Stimulated activated CD4-positive, alpha-beta T cell treated with anti-CD3 and anti-CD28 coated beads, Interleukin-15, amount 100 ng/mL, for 1 hour (primary cell): ENCODE measurements at places on chromosomes 6 and 20.

DNA sequence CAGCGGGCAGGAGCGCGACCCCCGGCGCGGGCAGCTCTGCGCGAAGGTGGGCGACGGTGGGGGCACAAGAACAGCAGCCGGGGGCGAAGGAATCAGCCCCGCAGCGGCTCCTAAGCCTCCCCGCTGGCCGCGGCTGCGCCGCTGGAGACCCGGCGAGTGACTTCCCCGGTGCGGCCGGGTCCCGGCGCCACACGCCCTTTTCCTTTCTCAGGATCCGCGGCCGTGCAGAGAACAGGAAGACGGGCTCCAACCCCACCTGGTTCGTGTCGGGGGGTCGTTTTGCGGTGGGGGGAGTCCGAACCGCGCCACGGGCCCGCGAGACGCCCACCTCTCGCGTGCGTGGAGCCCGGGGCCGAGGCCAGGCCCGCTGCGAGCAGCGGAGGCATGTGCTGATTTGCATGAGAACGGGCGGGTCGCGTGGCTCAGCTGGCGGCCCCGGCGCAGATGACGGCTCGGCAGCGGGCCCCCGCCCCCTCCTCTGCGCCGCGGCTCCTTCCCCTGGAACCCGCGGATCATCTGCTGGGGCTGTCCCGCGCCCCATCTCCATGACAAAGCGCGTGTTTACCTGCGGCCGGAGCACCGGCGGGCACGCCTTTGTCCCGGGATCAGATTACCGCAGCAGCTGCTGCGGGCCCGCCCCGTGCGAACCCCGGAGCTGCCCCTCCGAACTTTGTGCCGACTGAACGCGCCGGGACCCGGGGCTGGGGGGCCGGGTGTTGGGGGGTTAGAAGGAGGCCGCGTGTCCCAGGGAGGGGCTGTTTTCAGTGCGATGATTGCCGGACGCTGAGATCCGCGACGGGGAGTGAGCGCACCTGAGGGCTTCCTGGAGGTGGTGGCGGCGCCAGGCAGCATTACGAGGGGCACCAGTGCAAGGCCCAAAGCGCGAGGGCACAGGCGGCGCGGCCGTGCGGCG is 4.9 kb upstream of the DLL1 start:
- DNase-seq: no peak

GRCh38 chr6:120608826-120609225 is 725.5 kb downstream of the TBC1D32 start:
- DNase-seq: no peak

- DNase-seq: no peak
Measured at GRCh38 chr6:98825600-98826230, 8.7 kb upstream of the POU3F2 start.

GRCh38 chr6:28897369-28897745 is 26.4 kb downstream of the TRIM27 start:
- no peak for DNase-seq

DNA sequence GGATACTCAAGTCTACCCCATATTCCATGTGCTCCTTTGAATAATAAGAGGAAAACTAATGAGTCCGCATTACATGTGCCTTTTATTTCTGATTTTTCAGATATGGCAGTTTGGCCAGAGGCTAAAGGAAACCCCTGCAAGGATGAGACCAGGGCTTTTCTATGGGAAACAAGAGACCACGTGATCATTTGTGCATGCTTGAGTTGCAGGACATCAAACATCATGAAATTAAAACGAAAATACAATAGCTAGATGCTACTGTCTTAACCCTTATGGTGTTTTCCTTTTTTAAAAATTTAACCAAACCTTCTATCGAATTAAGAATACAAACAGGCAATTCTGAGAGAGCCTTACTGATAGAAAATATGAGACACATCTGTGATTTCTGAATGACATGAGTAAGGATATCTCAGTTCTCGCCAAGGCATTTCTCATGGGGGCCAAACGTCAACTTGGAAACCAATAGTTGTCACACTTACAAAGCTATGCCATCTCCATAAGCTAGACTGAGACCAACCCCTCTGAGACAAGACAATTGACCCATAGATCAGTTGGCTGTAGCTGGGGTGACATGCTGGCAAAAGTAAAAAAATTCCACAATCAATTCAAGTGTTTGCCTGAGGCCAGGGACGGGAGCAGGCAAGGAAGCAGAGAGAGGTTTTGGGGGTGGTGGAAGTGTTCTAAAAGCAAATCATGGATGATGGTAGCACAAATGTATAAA is 52.8 kb downstream of the RIPOR2 start:
- no peak for DNase-seq

GRCh38 chr6:56890683-56891429 is 64.1 kb upstream of the BEND6 start:
- no peak for DNase-seq

GRCh38 chr20:45545754-45546453 is 1.3 kb downstream of the EPPIN start:
- DNase-seq: no peak

DNA sequence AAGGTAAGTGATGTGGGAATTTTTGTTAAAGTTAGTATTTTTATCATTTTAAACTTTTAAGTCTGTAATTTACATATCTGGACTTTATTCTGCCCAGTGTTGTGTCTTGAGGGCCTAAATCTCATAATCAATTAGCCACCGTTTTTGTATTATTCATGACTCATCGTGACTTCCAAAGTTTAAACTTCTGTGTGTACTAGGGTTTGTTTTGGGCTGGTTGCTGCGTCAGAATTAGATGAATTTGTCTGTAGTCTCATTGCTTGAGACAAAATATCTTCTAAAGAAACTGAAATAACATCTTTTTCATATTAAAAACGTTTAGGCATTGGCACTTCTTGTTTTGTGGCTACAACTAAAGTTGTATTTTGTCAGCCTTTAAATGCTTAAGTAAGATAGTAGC is 41.3 kb downstream of the CDYL start:
- no peak for DNase-seq

GRCh38 chr20:10720565-10720964 is 46.8 kb upstream of the JAG1 start:
- DNase-seq: no peak

GRCh38 chr6:1958257-1958656 is 287.1 kb downstream of the GMDS start:
- no peak for DNase-seq

DNA sequence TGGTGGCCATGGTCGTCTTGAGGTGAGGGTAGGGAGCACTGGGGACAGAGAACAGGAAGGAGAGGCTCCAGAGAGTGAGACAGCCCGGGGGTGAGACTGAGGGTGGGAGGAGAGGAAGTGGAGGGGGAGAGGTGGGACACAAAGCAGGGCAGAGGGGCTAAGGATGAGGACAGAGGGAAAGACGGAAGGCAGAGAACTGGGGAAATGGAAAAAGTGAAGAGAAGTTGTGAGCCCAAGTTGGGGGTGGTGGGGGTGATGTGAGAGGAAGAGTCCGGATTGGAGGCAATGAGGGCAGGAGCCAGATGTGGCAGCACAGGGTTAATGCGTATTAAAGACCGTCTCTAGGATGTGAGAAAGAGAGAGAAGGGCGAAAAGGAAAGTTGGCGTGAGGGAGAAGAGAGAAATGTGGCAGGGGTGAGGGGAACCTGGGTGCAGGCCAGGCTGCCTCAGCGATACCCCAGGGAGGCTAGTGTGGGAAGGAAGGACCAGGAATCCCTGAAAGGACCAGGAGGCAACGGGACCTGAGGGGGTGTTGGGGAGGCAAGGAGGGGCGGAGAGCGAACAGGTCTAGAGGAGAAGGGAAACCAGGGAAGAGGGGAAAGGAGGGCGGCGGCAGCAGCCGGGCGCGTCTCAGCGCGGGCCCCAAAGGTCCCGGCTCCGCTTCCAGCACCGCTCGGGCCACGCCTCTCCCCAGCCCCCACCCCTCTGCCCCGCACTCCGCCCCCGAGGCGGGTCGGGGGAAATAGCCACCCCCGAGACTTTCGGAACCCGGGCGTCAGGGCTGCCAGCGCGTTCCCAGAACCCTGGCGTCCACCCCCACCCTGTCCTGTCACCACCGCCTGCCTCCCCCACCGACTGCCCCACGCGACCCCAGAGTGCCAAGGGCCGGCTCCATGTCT is at the start of gene PPP1R18:
TSS of gene PPP1R18 (minus strand) at position 637 of the 899 bp plus-strand sequence. CDS start at position 10, 627 bp downstream.
- DNase-seq: peak; percentile 84

DNA sequence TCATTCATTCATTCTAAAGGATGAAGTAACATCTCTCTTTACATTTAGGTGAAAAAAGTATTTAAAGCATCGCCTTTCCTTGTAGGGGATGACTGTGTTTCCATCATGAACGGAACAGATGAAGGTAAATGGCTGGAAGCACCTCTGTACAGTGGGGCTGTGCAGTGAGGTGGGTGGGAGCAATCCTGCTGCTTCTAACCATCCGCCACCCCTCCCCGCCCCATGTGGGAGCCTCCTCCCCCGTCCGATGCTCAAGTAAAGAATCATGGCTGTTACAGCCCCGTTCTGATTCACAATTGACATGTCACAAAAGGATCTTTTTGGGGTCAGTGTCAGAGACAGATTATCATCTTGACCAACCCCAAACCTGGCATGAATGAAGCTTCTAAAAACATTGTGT is 19.3 kb downstream of the ENTPD6 start:
- DNase-seq: no peak

DNA sequence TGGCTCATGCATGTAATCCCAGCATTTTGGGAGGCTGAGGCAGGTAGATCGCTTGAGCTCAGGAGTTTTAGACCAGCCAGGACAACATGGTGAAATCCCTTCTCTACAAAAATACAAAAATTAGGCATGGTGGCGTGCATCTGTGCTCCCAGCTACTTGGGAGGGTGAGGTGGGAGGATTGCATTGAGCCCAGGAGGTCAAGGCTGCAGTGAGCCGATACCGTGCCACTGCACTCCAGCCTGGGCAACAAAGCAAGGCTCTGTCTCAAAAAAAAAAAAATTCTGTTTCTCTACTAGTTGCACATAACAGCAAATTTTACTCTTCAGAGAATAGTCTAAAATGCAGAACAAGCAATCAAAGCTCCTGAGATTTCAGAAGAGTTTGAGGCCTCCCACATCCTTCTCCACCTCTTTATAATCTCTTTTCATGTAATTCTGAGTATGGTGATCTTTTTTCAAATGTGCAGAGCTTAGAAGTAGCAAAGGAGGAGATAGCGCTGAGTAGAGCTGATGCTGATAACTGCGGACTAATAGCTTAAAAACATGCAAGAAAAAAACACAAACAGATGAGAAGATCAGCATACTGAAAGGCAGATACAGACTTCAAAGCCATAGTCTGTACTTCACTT is 23.3 kb downstream of the LRRN4 start:
- DNase-seq: no peak
